Fibroblast of lung (primary cell): ENCODE measurements at places on chromosomes 5 and 9. TPM values are rescaled to one million over a fixed set of nuclear protein-coding genes. Genes with fewer than 3 reads are reported as not detected.

Gene PKD2L2
- total RNA-seq, result 0.26 TPM in 1 of 2 replicates, not detected in the other

Gene OMD
- under 0.01 and 0.17 TPM in 2 replicates for total RNA-seq

Gene SPINK13
- not detected in 2 replicates for total RNA-seq

Gene LAMC3
- total RNA-seq, result under 0.01 and 0.17 TPM in 2 replicates

Gene MEIKIN
- total RNA-seq, result under 0.01 TPM in 1 of 2 replicates, not detected in the other

Gene ECM2
- total RNA-seq, result 6.8 and 10.0 TPM in 2 replicates

Gene CCL28
- 2.0 and 2.8 TPM in 2 replicates for total RNA-seq

Gene FBP1
- not detected in 2 replicates for total RNA-seq

Gene OTULINL
- under 0.01 and 0.17 TPM in 2 replicates for total RNA-seq

Gene CLK4
- total RNA-seq, result 23.4 and 27.9 TPM in 2 replicates

Gene EPB41L4A
- 0.50 and 0.51 TPM in 2 replicates for total RNA-seq

Gene ORM2
- total RNA-seq, result not detected in 2 replicates

Gene ARHGAP26
- total RNA-seq, result 4.4 and 6.8 TPM in 2 replicates

Gene OBP2B
- total RNA-seq, result not detected in 2 replicates

Gene PRRX2
- 4.6 and 11.7 TPM in 2 replicates for total RNA-seq

Gene ARID3C
- under 0.01 and 0.17 TPM in 2 replicates for total RNA-seq

Gene FGF1
- total RNA-seq, result 0.77 and 3.5 TPM in 2 replicates
